ENCODE measurements at places on chromosomes 6 and 20.

DNA sequence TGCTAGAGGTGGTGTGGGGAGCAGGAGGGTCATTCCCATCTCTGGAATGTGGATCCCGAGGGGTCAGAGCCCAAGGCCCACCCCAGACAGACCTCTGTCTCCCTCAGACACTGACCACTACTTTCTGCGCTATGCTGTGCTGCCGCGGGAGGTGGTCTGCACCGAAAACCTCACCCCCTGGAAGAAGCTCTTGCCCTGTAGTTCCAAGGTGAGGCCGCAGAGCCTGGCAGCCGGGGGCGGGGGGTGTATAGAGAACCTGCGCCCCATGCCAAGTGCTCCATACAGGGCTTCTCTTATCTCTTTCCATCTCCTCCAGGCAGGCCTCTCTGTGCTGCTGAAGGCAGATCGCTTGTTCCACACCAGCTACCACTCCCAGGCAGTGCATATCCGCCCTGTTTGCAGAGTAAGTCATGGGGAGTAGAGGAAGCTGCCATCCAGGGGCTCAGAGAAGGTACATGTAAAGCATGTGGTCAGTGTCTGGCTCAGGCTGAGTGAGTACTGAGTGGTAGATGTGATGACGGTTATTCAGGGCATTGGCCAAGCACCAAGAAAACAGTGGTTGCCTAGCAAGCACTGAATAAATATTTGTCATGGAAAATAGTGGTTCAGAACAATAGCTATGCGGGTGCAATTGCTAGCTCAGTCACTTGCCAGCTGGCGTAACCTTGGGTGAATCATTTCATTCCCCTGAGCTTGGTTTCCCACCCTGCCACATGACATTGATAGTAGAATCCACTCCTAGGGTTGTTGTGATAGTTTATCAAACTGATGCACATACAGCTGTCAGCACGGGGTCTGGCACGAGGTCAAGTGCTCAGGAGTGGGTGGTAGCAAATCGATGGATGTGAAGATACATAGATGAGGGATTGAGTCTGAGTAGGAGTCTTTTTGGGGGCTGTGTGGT is 3.5 kb downstream of the PIGT start:
- no peak for DNase-seq

DNA sequence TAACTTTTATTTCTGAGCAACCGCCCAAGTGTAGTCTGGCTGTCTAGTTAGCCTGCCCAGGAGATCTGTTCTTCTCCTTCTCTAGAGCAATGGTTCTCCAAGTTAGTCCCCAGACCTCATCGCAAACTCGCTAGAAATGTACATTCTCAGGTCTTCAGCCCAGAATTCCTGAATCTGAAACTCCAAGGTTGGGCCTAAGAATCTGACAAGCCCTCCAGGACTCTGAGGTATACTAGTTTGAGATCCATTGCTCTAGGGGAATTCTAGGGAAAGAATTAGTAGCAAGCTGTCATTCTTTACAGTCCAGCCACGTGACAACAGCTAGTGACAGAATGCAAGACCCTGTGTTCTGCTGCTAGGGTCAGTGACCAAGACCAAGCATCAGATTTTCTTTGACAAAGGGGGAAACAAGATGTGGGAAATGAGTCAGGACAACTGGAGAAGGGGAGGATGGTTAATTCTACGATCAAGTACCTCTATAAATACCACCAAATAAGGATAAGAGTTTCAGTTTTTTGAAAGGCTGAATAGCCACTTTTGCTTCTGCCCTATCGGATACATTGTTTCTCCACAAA is 5.8 kb downstream of the UBE2V1 start:
- no peak for DNase-seq

DNA sequence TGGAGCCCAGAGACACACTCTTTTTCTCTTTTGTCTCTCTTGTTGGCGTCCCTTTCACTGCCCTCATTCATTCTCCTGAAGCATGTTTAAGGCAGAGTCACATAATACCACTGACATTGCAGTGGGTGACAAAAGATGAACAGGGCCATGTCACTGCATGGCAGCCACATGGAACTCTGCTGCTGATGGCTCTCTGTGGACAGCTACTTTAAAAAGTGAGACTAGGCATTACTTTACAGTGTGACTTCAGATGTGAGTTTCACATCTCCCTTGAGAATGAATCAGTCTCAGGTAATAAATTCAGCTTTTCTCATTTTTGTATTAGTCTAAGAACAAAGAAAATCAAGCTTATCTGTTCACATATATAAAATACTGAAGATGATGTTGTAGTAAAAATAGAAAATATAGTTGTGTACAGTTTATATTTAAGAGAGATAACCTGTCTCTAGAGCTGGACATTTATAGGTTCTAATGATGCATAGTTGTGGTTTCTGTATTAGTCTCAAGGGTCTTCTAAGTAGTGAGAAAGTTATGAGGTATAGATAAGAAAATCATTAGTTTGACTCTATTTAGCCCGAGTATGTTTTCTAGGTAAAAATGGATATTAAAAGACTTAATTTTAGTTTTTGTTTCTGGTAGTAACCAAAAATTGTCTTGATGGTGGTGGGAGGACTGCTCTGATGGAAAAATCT is 6.1 kb downstream of the MRS2 start:
- no peak for DNase-seq

GRCh38 chr6:149859368-149859767 is 4.8 kb downstream of the LRP11 start:
- no peak for DNase-seq

- DNase-seq: no peak
These were observed 2.8 kb downstream of the EZR start for GRCh38 chr6:158816329-158816728.

DNA sequence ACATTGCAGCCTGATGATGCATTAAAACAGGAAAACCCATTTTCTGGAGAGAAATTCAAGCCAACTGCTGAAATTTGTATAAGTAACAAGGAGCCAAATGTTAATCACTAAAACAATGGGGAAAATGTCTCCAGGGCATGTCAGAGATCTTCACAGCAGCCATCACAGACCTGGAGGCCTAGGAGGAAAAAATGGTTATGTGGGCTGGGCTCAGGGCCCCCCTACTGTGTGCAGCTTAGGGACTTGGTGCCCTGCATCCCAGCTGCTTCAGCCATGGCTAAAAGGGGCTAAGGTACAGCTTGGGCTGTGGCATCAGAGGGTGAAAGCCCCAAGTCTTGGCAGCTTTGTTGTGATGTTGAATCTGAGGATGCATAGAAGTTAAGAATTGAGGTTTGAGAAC is 479.8 kb downstream of the BCKDHB start:
- no peak for DNase-seq
